Pancreas (tissue), 10 donors: ENCODE measurements at places on chromosomes 4 and X.

- no peak for DNase-seq
Observed at GRCh38 chr4:37467223-37467622, 219.0 kb downstream of the RELL1 start.

DNA sequence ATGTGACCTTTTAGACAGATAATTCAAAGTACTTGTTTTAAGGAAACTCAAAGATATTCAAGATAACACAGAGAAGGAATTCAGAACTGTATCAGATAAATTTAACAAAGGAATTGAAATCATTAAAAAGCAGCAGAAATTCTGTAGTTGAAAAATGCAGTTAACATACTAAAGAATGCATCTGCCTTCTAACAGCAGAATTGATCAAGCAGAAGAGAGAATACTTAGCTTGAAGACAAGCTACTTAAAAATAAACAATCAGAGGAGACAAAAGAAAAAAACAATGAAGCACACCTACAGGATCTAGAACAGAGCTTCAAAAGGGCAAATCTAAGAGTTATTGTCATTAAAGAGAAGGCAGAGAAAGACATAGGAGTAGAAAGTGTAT, 123.0 kb upstream of the TET2 start:
- no peak for DNase-seq

- no peak for DNase-seq
Observed at GRCh38 chr4:116603096-116603495, 482.3 kb downstream of the TRAM1L1 start.

DNA sequence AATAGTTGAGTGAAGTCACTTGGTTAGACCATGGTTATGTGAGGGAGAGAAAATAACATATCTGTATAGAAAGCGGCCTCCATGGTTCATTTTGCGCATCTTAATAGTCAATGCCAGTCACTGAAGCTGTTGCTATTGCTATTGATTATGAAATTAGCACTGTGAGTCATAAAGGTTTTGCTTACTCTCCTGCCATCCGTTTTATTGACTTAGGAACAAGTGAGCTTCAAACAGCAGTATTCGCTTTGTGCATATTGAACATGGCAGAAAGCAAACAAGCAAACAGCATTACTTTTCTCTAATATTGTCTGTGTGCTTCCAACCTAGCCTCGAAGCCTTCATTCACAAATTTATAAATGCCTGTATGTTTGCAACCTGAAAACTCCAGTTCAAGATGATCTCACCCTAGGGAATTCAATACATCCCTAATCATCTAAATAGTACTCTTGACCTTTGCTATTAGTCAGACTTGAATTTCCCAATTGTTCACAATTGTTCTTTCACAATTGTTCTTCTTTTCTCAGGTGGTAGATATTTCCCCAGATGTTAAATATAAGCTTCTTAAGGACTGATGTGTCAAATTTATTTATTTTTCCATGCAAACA, 55.9 kb upstream of the GABRA2 start:
- DNase-seq, result no peak

GRCh38 chr4:54373718-54374210, 144.7 kb downstream of the PDGFRA start:
- DNase-seq, result no peak

- DNase-seq, result no peak
Observed at GRCh38 chrX:16457239-16457638, 192.7 kb upstream of the S100G start.

- DNase-seq, result no peak
Observed at GRCh38 chrX:39873117-39873516, 224.6 kb downstream of the BCOR start.

DNA sequence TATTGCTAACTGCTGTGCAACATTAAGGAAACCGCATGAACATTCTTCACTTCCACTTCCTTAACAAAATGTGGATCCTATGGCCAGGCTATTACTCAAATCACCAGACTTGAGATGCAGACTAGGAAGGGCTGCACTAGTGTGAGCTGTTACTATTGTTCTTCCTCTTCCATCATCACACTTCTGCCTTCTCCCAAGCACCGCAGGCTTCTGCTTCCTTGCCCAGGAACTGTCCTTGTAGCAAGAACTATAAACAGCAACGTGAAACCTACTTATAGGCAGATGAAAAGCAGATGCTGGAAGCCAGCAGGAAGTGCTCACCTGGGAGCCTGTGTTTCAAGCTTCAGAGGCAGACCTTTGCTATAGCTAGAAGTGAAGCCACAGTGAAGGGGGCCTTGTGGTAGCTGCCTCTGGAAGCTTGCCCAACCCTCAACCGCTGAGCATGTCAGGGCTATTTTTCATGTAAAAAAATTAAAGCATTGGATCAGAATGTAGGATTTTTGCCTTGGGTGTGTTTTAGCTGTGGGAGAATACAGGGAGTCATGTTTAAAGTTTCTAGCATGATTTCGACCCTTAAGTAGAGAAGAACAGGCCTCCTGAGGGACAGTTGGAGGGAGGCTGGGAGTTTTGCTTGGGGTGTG, 43.9 kb downstream of the CLNK start:
- no peak for DNase-seq

- no peak for DNase-seq
Observed at GRCh38 chr4:151917145-151917734, 156.4 kb upstream of the GATB start.

DNA sequence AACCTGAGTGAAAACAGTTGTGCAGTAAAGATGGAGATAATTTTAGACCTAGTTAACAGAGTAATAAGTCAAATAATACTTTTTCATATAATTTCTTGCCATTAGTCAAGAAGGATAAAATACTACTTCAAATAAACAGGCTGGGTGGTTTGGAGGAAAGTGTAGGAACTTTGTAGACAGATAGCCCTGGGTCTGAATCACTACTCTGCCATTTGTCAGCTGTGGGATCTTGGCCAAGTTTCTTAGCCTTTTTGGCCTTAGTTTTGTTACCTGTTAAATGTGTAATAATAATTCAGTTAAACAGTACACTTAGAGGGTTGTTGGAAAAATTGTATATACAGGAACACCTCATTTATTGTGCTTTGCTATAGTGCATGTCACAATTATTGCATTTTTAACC, 163.7 kb downstream of the NPNT start:
- DNase-seq, result no peak

DNA sequence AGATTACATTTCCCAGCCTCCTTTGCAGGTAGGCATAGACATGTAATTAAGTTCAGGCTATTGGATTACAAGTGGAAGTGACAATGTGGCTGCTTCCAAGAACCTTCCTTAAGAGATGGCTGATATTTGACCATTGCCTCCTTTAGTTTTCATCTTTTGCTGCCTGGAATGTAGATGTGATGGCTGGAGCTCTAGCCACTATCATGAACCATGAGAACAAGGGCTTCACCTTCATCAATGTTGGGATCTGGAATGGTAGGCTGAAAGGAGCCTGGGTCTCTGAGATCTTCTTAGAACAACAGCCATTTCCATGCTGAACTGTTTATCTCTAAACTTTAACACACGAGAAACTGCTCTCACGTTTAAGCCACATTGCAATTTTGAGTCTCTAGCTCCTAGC, 158.7 kb upstream of the ATP6AP2 start:
- DNase-seq, result no peak

DNA sequence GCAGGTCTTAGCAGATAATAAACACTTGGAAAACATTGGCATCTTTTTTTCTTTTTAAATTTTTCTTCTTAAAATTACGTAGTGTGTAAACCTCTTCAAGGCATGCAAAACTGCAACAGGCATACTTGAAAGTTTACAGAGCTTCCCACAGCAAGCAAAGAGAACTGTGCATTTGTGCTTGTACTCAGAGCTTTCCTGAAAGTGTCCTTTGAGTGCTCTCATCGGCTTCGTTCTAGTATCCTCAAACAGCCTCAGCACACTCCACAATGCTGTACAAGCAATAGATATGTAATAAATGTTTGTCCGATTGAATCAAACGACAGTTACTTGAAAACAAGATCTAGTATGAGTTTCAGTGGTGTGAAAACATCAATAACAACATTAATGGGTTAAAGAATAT, 227.5 kb downstream of the PAPSS1 start:
- DNase-seq, result no peak

GRCh38 chr4:26342328-26343037, 21.7 kb downstream of the RBPJ start:
- DNase-seq, result no peak

DNA sequence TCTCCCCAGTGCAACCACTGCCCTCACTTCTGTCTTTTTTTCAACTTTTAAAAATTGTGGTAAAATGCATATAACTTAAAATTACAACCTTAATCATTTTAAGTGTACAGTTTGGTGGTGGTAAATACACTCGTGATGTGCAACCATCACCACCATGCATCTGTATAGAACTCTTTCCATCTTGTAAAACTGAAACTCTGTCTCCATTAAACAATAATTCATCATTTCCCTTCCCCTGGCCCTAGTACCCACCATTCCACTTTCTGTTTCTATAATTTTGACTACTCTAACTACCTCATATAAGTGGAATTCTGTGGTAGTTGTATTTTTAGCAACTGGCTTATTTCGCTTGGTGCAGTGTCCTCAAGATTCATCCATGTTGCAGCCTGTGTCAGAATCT, 6.8 kb upstream of the CTBP1 start:
- DNase-seq, result no peak

DNA sequence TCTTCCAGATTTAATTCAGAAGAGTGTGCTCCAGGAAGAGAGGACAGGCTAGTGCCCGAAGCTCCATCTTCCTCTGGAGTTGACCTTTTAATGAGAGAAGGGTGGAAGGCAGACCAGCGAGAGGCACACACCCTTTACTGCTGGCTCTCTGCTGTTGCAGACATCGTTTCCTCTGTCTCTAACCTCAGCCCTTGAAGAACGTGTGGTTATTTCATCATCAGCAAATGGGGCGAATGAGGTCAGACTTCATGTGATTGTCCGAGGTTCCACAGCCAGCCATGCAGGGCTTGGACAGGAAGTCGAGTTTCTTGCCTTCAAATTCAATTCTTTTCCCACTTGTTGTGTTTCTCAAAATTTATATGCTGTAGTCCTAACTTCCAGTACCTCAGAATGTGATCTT, 155.2 kb upstream of the MSX1 start:
- DNase-seq, result no peak

DNA sequence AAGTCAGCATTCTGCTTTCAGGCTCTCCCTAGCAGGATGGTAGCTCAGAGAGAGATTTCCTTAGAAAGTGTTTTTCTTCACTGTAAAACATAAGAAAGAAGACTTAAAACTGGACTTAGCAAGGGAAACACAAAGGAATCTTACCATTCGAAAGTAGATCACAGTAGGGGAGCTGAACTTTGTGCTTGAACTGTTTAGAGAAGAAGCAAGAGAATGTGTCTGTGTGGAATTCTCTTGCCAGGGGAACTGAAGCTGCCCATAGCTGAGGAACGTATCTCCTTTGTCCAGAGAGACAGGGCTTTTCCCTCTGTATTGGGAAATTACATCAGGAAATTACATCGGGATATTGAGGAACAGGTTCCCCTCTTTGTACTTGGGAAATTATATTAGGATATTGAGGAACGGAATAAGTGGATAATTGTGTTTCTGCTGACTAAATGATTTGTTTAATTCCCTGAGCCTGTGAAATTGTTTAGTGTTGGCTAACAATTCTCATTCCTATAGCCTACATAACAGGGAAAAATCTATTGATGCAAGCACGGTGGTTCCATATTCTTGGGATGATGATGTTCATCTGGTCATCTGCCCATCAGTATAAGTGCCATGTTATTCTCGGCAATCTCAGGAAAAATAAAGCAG, 21.2 kb downstream of the SRD5A3 start:
- no peak for DNase-seq

DNA sequence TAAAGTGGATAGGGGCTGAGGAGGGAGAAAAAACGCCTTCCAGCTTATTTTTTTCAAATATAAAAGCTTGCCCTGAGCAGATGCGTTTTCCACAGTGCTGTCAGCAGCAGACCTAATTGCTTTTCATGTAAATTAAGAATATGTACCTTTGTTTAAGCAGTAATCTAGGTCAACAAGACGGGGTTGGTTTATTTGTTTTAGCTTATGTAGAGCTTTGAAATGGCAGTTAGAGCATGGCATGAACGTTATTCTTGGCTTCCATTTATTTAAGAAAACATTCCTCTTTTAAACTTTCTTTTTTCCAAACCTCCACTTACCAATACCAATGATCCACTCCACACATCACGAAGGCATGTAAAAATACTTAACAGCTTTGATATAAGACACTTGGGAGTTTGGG, 220.3 kb upstream of the TENM3 start:
- no peak for DNase-seq
